ENCODE measurements at places on chromosomes 6 and 20.

GRCh38 chr6:31462026-31462963, 35.6 kb upstream of the MICB start:
- no peak for DNase-seq

DNA sequence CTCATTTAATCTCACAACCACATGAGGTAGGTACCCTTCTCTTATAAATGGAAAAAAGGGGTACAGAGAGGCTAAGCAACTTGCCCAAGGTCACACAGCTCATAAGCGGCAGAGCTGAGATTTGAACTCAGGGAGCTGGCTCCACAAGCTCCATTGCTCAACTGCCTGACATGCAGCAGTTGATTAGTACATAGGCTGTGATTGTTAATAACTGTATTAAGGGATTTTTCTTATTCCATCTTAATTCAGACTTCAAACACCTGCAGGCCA, 6.6 kb downstream of the CCN5 start:
- no peak for DNase-seq

- no peak for DNase-seq
Measured at GRCh38 chr6:40923326-40923725, 115.7 kb downstream of the UNC5CL start.

GRCh38 chr6:111927321-111927720, 54.1 kb upstream of the FYN start:
- DNase-seq, result no peak

GRCh38 chr20:15836634-15837033, 736.6 kb downstream of the KIF16B start:
- peak; percentile 42 for DNase-seq

DNA sequence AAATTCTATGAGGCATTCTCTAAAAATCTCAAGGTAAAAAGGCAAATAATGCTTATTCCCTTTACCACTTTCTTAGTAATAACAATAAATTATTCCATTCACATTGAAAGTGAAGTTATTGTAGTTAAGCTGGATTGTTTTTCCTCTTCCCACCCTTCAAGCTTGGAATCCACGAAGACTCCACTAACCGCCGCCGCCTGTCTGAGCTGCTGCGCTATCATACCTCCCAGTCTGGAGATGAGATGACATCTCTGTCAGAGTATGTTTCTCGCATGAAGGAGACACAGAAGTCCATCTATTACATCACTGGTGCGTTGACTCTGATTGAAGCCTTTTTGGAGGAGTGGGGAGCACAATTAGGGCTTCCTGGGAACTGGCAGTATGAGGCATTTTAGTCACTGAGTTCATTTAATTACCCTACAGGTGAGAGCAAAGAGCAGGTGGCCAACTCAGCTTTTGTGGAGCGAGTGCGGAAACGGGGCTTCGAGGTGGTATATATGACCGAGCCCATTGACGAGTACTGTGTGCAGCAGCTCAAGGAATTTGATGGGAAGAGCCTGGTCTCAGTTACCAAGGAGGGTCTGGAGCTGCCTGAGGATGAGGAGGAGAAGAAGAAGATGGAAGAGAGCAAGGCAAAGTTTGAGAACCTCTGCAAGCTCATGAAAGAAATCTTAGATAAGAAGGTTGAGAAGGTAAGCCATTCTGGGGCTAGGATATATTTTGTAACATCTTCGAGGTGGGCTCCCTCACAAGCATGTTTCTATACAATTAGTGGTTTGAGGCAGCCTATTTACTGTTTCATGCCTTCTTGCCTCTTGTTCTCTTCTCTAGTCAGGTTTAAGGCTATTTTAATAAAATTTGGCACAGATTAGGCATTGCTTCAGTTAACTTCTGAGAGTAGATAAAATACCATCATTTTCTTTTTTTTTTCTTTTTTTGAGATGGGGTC, 4.9 kb downstream of the HSP90AB1 start:
- DNase-seq, result no peak

GRCh38 chr6:116616737-116617053, 416 bp downstream of the RSPH4A start:
- no peak for DNase-seq
